ENCODE measurements at places on chromosomes 1 and 21. TPM values are rescaled to one million over a fixed set of nuclear protein-coding genes. Genes with fewer than 3 reads are reported as not detected.

DNA sequence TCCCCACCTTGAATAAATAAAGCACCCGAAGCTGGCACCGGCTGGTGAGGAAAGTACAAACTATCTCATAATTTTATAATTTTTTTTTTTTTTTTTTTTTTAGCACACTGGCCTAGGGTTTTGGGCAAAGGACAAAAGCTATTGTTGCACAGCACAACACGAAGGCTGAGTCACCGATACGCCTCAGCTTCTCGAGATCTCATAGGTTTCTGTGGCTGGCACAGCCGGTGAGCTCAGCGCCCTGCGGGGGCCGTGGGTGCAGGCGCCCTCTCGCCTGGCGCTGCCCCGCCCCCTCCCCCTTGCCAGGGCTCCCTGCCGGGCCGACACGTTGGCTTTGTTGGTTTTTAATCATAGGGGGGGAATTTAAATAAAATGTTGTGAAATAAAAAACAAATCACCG lies 17.2 kb downstream of the CASZ1 start:
- DNase-seq: no peak

DNA sequence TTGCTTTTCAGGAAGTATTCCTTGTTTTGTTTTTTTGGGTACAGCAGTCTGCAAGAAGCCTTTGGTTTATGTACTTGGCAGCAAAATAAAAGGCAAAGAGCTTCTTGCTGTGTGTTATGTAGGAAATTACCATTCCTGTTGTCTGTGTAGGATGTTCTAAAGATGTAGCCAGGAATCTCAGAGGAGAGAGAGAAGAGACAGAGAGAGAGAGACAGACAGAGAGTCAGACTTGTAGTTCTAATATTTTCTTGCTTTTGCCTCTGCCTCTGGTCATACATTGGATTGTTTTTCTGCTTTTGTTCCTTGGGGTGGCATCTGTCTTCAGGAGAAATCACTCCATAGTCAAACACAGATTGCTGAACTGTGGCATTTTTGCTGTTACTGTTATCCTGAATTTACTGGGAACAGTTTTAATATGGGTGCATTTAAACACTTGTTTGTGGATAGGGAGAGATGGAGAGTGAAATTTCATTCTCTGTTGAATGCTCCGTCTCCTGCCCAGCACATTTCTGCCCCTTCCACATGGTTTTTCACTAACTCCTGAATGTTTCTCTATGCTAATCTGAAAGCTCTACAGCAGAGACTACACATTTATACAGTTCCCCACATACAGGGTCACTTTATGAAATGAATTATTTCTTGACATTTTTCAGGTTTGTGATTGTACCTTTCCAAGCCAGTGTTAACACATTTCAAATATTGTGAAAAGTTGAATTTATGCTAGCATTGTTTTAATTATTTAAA lies 49.8 kb downstream of the POU2F1 start:
- no peak for DNase-seq

DNA sequence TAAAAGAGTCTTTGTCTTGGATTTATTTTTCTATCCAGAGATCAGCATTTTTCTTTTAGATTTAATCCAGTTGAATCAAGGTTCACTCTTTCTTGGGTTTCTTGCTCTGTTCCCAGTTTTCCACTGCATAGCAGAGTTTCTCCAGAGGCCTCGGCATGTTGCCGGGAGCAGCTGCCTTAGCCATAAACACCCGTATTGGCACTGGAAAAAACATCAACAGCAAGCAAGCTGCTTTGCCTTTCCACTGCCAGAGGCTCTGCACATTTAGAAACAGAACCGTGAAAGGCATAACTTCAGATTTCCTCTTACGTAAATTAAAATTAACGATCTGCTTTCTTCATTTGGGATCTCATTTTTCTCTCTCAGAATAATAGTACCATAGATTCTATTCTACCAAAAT lies 181.8 kb upstream of the L1TD1 start:
- no peak for DNase-seq

GRCh38 chr1:107175102-107175909 lies 34.5 kb downstream of the NTNG1 start:
- DNase-seq: no peak

ASAP3 gene
- polyA plus RNA-seq: 36.2 TPM

DNA sequence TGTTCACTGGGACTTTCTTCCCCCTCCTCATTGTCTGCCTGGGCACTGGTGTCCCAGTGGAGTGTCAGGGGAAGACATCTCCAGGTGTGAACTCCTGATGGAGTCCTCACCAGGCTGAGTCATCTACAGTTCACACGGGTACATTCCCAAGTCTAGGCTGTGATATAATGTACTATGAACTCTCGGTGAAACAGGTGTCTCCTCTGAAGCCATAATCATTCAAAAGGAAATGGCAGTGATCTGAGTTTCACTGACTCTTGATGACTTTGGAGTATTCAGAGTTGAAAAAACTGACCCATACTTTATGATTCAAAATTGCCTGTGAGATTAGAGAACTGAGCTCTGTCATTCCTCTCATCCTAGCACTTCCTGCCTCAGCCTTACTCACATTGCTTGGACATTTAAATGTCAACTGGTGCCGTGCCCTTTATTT lies 9.1 kb downstream of the LAMC2 start:
- no peak for DNase-seq

JAM2 gene
- polyA plus RNA-seq: 11.2 TPM

CLCA4 gene
- polyA plus RNA-seq: not detected

ZNF678 gene
- polyA plus RNA-seq: 17.1 TPM
